Skin of body (tissue), 3 donors: ENCODE measurements at places on chromosomes 12 and 14. TPM values are rescaled to one million over a fixed set of nuclear protein-coding genes. Genes with fewer than 3 reads are reported as not detected.

- DNase-seq, result no peak
These were observed 14.8 kb downstream of the SGPP1 start for GRCh38 chr14:63713058-63713457.

DNA sequence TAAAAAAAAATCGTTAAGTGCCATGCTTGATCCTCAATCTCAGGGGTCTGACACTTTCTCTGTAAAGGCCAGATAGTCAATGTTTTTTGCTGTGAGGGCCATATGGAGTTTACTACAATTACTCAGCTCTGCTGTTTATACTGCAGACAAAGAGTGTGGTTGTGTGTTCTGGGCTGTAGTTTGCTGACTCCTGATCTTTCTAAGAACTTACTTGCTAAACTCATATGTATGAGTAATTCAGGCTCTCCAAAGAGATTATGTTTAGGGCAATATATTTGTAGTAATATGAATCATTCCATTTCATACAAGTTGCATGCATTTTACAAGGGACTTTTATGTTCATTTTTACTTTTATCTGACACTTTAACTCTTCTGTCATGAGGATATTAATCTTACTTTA, 188.2 kb downstream of the TMTC2 start:
- no peak for DNase-seq

- DNase-seq, result peak; percentile 65
These were observed 198.3 kb upstream of the CPNE8 start for GRCh38 chr12:39103552-39104165.

DNA sequence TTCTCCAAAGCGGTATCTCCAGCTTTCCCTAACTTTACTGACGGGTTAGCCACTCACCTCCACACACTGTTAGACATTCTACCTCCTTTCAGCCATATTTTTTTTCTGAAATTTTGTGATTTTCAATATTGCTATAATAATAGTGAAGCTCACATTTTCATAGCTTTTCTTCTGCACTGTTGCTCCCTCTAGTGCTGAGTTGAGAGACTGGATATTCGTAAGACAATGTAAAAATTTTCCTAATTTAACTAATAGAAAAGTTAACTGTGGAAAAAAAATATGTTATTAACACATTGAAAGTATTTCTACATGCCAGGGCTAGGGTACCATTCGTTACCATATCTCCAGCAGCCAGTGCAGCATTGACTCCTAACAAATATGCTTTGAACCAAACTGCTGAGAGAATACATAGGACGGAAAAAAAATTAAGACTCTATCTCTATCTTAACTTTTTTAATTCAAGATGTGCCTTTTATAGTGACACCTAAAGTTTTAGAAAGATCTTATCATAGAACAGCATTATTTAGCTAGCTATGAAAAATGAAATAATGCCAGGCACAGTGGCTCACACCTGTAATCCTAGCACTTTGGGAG, 48.7 kb upstream of the ABCC9 start:
- peak; percentile 16 for DNase-seq

DNA sequence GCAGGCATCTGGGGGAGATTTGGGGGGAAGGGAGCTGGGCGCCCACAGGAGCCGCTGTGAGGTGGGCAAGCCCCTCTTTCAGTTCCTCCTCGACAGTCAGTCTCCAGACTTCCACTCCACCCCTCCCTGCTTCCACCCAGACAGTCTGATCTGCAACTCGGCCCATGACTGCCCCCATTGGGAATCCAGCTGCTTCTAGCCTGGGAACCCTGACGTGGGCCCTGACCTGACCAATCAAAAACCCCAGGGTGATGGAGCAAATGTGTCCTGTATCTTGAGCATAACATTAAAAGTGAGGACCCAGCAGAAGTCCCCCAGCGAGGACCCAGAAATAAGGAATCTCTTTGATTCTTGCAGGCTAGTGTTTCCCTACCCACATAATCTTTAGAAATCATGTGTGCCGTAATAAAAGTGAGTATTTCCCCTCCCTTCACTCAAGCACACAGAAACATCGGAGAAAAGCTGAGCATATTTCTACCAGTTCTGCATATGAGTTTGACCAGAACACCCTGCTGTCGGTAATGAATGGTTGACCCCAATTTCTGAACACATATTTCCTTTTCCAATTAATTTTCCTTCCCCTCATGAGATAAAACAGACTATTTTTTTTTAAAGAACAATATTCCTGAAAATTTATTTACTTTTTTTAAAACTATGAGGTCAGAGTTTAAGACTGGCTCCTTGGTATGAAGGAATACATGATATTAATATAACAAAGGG, 6.4 kb downstream of the SSH1 start:
- no peak for DNase-seq

The HOXC13 gene
- total RNA-seq, result 5.8 TPM

The KRT83 gene
- 18.8 TPM for total RNA-seq
